ENCODE measurements at places on chromosomes 6 and 20. TPM values are rescaled to one million over a fixed set of nuclear protein-coding genes. Genes with fewer than 3 reads are reported as not detected.

DNA sequence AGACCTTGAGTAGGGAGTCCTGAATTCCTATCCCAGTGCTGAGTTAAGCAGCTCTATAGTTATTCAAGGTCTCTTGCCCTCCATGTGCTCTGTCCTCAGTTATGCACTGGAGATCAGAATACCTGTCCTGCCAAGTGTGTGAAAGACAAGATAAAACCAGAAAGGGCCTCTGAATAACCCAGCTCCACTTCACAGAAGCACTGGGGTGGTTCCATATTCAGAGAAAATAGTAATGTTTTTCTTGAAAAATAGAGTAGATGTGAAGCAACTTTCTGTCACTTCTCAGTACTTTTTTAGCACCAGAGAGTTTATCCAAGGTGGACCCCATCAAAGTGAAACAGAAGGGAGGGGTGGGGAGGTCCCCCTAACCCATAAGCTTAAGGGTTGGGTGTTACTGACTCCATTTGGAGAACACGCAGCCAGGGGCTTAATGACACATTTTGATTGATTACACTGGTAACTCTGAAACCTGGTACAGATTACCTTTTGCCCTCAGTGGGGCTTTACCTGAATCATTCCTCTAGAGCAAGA is 509.8 kb upstream of the JARID2 start:
- H3K4me3 ChIP-seq: no peak overlapping the region
- no peaks in the 10 kb centered on the region for H3K36me3 ChIP-seq
- no peak overlapping the region for H3K27ac ChIP-seq
- no peak for DNase-seq
- H3K27me3 ChIP-seq: no peaks in the 10 kb centered on the region

- no peak overlapping the region for H3K4me3 ChIP-seq
- no peak for DNase-seq
- no peaks in the 10 kb centered on the region for H3K36me3 ChIP-seq
- no peak overlapping the region for H3K27ac ChIP-seq
Observed at GRCh38 chr6:166056637-166057036, 111.0 kb downstream of the TBXT start.

DNA sequence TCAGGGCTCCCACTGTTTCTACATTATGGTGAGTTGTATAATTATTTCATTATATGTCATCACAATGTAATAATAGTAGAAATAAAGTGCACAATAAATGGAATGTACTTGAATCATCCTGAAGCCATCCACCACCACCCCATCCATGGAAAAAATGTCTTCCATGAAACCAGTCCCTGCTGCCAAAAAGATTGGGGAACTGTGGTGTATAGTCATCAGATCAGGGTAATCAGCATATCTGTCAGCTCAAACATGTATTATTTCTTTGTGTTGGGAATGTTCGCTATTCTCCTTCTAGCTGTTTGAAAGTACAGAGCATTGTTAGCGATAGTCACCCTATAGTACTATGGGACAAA is 33.8 kb upstream of the SLC22A23 start:
- no peaks in the 10 kb centered on the region for H3K27me3 ChIP-seq
- no peak for DNase-seq
- H3K4me1 ChIP-seq: no peaks in the 10 kb centered on the region

DNA sequence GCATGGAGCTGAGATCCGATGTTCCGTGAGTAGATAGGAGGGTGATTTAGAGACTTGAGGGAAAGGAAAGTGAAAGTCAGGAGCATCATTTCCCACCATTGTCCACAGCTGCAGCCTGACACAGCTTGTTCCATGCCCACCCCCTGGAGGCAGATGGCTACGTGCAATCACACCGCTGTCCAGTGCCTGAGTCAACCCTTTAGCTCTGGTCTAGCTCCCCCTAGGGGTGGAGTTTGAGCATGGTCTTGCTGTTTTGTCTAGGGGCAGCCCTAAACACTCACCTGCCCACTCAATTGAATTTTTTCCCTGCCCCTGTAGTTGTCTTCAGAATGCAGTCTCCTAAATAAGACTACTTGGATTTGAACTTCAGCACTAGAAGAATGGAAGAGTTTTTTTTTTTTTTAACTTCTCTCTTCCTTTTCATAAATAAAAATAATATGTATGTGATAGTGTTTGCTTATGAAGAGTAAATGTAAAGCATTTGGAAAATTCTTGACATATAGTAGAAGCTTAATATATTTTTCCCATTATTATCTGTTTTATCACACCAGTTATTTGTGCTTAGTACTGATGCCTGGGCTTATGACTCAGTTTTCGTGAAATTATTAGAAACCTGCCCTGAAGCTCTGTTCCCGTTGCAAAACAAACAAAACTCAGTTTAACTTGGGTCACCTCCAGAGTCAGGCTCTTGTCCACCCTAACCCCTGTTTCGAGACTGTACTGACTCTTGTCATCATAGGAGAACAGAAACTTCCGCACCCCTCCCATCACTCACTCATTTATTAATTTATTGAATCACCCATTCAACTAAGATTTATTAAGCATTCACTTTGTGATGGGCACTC is 814.8 kb downstream of the MAFB start:
- H3K36me3 ChIP-seq: no peaks in the 10 kb centered on the region
- no peak overlapping the region for H3K4me3 ChIP-seq
- H3K27me3 ChIP-seq: no peaks in the 10 kb centered on the region
- peaks cover 28% of the 10 kb centered on the region for H3K4me1 ChIP-seq

DNA sequence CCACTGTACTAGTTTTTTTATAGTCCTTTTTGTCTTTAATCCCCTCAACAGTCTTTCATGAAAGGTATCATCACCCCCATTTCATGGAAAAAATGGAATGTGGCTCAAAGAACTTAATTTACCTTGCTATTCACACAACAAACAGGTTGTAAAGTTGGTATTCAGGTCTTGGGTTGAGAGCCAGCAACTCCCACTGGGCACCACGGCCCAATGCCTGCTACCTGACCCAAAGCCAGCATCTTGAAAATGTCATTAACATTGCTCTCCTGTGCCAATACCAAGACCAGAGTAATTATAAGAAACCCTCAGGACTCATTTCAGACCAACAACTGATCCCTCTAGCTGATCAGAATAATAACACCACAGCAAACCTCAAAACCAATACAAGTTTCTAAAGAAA is 75.7 kb downstream of the METTL24 start:
- no peak overlapping the region for H3K4me3 ChIP-seq
- no peak for DNase-seq
- no peak overlapping the region for H3K27ac ChIP-seq
- no peaks in the 10 kb centered on the region for H3K27me3 ChIP-seq
- H3K4me1 ChIP-seq: no peaks in the 10 kb centered on the region
- H3K36me3 ChIP-seq: no peaks in the 10 kb centered on the region

GRCh38 chr6:14518515-14519217 is 401.1 kb downstream of the CD83 start:
- H3K27me3 ChIP-seq: no peaks in the 10 kb centered on the region
- no peak overlapping the region for H3K27ac ChIP-seq
- no peak overlapping the region for H3K4me3 ChIP-seq
- DNase-seq: no peak
- H3K4me1 ChIP-seq: no peaks in the 10 kb centered on the region
- no peaks in the 10 kb centered on the region for H3K36me3 ChIP-seq

- no peaks in the 10 kb centered on the region for H3K4me1 ChIP-seq
- no peak overlapping the region for H3K27ac ChIP-seq
- DNase-seq: no peak
- no peaks in the 10 kb centered on the region for H3K36me3 ChIP-seq
- no peaks in the 10 kb centered on the region for H3K27me3 ChIP-seq
Observed at GRCh38 chr6:71478834-71479541, 190.4 kb downstream of the OGFRL1 start.

- H3K27ac ChIP-seq: no peak overlapping the region
- H3K4me3 ChIP-seq: no peak overlapping the region
- no peaks in the 10 kb centered on the region for H3K36me3 ChIP-seq
- no peak for DNase-seq
- no peaks in the 10 kb centered on the region for H3K4me1 ChIP-seq
- no peaks in the 10 kb centered on the region for H3K27me3 ChIP-seq
Observed at GRCh38 chr6:54286141-54286540, 22.1 kb upstream of the TINAG start.

GRCh38 chr20:62408055-62408454 is 970 bp upstream of the CABLES2 start:
- H3K4me1 ChIP-seq: peaks cover 33% of the 10 kb centered on the region
- H3K4me3 ChIP-seq: no peak overlapping the region
- no peaks in the 10 kb centered on the region for H3K36me3 ChIP-seq
- H3K27me3 ChIP-seq: no peaks in the 10 kb centered on the region
- no peak overlapping the region for H3K27ac ChIP-seq

DNA sequence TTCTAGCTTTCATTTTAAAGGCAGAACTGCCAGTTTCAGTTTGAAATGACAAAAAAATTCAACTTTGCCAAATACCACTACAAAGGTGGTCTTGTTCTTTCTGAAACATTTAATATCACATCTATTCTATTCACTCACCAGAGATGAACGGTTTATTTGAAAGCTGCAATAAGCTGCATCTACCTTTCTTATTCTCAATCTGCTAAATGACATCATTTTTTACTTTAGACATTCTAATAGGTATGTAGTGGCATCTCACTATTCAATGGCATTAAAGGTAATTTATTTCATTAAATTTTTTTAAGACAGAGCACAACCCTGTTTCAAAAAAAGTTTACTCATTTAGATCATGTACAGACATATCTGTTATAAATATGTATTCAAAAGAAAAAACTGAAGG is 66.5 kb upstream of the SMIM29 start:
- no peaks in the 10 kb centered on the region for H3K27me3 ChIP-seq
- no peak for DNase-seq
- H3K4me3 ChIP-seq: no peak overlapping the region
- no peaks in the 10 kb centered on the region for H3K36me3 ChIP-seq
- no peaks in the 10 kb centered on the region for H3K4me1 ChIP-seq
- no peak overlapping the region for H3K27ac ChIP-seq

TAAR9 gene
- polyA plus RNA-seq: not detected

SNPH gene
- 0.14 TPM for polyA plus RNA-seq

UST gene
- polyA plus RNA-seq: 0.24 TPM

ULBP1 gene
- 0.03 TPM for polyA plus RNA-seq
